ENCODE measurements at places on chromosomes 16 and 17. TPM values are rescaled to one million over a fixed set of nuclear protein-coding genes. Genes with fewer than 3 reads are reported as not detected.

The PRSS21 gene
- polyA plus RNA-seq = not detected

The JPH3 gene
- polyA plus RNA-seq = 15.5 TPM

DNA sequence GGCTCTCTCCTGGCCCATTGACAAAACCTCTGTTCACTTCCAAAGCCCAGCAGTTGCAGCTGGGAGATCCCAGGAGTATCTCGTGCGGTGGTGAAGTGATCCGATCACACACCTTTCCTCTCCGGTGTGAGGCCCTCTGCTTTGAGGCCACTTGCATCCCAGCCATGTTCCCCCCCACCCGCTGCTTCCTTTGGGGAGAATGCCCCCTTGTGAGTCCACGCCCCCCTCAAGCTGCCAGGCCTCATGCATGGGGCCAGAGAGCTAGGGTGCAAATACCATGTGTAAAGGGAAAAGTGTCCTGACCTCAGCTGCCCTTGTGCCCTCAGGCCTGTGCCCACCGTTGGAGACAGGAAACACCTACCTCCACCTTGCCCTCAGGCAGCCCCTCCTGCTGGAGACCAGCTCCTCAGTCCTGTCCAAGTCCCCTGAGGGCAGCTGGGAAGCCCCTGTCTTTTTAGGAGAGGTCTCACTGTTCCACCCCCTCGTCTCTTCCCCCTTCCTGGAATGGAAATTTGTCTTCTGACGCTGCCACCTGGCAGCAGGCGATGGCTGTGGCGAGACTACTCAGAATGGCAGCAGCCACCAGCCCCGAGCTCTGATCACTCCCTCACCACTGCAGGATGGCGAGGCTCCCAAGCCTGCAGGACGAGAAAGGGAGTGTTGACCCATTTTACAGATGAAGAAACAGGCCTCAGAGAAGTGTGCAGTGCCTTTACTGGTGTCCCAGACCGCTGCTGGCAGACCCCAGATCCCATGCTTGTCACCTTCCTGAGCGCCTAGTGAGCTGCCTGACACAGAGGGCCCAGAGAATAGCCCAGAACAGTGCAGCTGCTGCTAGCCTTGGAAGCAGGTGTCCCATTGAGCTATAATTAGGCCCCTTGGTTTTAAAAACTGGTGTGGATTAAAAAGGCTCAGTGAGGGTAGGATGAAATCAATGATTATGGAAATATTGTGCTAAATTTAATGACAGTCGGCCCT lies 120.6 kb upstream of the CACNG5 start:
- peaks cover 41% of the 10 kb centered on the region for H3K4me1 ChIP-seq
- H3K4me3 ChIP-seq = no peak overlapping the region
- H3K27me3 ChIP-seq = no peaks in the 10 kb centered on the region
- DNase-seq = no peak

- H3K27me3 ChIP-seq = no peaks in the 10 kb centered on the region
- peak overlapping the region; percentile 68 for H3K4me3 ChIP-seq
- H3K27ac ChIP-seq = peak overlapping the region; percentile 96
- DNase-seq = no peak
- H3K4me1 ChIP-seq = peaks cover 9% of the 10 kb centered on the region
Measured at GRCh38 chr17:39688475-39688835, 598 bp upstream of the PGAP3 start.

All from cardiac muscle cell (in vitro differentiated cells and primary cell).